ENCODE measurements at places on chromosomes 5 and 9. TPM values are rescaled to one million over a fixed set of nuclear protein-coding genes. Genes with fewer than 3 reads are reported as not detected.

GRCh38 chr9:118785456-118785855 lies 583.8 kb downstream of the BRINP1 start:
- no peak for DNase-seq

The AK6 gene
- total RNA-seq: 50.4 TPM

The FCN1 gene
- not detected for total RNA-seq

The NEURL1B gene
- total RNA-seq: 20.2 TPM

DNA sequence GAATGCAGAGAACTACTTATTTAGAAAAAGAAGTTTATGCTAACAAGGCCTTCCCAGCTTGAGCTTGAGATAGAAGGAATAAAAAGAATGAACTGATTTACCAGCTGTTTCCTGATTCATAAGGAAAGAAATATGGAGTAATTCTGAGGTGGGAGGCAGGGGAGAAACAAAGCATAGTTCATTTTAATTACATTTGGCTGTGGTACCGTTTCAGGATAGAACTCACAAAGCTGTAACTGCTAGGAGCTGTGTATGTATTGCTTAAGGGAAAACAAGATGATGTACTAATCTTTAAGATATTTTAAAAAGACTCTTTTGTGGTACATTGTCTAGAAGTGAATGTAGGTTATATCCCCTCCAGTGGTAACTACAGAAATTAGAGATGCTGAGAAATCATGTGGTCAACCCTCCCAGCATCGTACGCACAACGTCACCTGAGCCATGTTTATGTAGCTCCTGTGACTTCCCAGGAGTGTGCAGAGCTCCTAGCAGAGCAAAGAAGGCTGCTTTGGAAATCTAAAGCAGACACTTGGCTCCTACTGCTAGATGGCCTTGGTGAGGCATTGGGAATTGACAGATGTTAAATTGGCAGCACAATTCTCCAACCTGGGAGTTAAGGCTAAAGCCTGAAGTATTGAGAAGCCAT lies 208.3 kb upstream of the VLDLR start:
- DNase-seq: no peak

DNA sequence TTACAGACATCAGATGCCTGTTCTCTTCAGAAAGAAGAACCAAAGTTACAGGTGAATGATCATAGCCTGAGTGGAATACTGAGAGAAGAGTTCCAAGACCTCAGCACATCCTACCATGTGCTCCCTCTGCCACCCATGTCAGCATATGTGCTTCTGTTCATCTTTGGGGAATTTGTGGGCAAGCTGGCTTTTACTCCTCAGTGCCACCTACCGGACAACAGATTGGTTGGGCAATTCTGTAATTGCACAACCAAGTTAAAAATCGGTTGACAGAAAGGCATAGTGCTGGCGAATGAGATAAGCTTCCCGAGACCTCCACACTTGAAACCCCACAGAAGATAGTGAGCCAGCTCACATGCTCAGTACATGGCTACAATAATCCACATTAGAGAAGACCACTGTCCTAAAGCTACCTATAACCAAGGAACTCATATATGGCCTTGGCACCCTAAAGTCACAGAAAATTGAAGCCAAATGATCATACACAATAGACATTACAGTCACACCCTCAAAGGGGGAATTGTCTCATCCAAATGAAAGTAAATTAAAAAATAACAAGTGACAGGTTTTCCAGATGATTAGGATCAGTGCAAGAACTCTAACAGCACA lies 1238.0 kb upstream of the NUDT12 start:
- peak; percentile 21 for DNase-seq

The CAMSAP1 gene
- 39.3 TPM for total RNA-seq

- DNase-seq: no peak
Measured at GRCh38 chr9:128285033-128285784, 9.1 kb downstream of the SWI5 start.

DNA sequence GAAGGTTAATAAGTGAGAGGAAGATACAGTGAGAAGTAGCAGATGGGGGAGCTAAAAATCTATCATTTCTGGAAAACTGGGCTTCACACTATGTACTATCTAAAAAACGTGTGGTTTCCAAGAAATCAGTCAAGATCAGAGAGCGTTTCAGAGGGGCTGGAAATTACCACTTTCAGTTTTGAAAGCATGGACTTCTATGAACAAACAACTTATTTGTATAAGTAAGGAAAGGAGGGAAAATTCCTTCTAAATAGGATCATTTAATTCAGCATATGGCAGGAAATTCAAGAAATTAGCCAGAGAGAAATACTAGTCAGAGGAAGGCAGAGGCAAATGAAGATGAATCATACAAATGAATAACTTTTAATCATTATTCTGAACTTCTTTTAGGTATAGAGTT lies 11.3 kb downstream of the TNC start:
- DNase-seq: no peak

The UHRF2 gene
- 87.1 TPM for total RNA-seq

GRCh38 chr5:40578501-40579451 lies 100.9 kb upstream of the PTGER4 start:
- DNase-seq: no peak

The SLC34A1 gene
- total RNA-seq: not detected

DNA sequence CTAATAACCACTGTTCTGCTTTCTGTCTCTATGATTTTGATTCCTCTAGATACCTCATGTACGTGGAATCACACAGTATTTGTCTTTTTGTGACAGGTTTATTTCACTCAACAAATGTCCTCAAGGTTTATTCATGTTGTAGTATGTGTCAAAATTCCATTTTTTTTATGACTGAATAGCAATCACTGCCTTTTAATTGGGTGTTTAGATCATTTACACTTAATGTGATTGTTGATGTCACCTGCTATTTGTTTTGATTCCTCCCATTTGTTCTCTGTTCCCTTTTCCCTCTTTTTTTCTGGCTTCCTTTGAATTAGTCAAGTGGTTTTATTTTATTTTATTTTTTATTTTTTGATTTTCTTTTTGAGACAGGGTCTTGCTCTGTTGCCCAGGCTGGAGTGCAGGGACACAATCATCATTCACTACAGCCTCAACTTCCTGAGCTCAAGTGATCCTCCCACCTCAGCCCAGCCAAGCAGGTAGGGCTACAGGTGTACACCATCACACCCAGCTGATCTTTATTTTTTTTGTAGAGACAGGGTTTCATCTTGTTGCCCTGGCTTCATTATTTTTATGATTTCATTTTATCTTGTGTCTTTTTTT lies 41.6 kb downstream of the LHX3 start:
- DNase-seq: no peak

The SMIM33 gene
- total RNA-seq: not detected
